Esophagus muscularis mucosa (tissue), 4 donors: ENCODE measurements at places on chromosomes 7 and 10.

GRCh38 chr10:109855746-109856145 is 67.6 kb downstream of the XPNPEP1 start:
- no peak for DNase-seq

- DNase-seq = no peak
These were observed 80.8 kb downstream of the OSBPL3 start for GRCh38 chr7:24899161-24899560.

DNA sequence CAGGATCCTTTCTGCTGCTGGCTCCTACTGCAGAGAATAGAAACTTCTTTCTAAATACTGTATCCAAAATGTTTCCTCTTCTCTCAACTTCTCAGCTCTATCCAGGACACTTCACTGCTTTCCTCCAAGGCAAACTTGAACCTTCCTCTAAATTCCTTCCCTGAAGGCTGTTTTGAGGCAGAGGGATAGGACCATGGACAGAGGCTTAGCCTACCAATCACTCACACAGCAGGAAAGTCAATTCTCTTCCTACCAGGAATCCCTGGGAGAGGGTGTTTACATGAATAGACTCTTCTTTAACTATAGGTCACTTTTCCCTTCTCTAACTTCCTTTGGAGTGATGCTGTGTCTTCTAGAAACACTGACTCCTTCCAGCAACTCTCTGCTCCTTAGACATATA is 115.6 kb upstream of the MKLN1 start:
- DNase-seq = no peak

DNA sequence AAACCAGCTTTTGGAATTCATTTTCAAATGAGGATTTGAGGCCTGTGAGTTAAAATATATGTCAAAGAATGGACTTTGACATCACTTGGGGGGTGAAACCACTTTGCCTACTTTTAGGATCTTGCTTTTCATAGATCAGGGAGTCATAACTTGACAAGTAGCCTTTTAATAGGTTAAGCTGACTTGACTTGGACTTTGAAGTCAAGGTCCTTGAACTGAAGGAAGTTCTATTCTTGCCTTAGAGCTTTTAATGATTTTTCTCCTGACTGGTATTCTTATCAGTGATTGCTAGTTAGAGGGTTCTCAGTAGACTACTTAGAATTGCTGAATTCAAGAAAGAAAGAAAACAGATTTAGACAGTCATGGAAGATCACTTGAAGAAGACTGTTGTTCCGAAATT is 17.7 kb downstream of the AGR2 start:
- DNase-seq = no peak

DNA sequence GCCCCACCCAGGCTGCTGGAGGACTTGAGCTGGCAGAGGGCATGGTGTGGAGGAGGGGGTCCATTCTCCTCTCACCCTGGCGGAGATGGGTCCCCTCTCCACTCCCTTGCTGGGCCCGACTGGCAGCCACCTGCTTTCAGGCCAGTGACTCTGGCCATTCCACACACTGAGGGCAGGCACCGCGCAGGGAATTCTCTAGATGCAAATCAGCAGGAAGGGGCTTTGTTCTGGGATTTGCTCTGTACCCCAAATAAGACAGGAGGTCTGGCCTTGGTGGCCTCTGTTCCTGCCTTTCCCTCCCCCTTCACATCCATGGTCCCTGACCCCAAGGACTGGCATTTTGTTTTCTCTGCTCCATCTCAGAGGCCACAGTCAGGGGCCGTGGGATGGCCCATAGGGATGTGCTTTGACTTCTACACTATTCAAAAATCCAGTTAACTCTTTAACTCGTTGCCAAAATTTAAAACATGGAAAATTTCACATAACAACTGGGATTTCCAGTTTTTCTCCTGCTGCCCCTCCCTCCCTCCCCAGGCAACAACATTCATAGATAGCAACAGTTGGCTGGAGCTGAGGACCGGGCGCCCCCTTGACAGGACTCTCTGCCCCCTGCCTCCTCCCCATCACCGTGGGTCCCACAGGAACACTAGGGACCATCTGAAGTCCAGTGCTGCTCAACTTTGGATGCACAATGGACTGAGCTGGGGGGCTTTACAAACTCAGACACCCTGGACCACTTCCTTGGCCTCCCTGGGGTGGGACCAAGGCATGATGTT is 33.9 kb downstream of the PPIF start:
- peak; percentile 91 for DNase-seq

- no peak for DNase-seq
These were observed 94.1 kb downstream of the TCF7L2 start for GRCh38 chr10:113044016-113044755.

DNA sequence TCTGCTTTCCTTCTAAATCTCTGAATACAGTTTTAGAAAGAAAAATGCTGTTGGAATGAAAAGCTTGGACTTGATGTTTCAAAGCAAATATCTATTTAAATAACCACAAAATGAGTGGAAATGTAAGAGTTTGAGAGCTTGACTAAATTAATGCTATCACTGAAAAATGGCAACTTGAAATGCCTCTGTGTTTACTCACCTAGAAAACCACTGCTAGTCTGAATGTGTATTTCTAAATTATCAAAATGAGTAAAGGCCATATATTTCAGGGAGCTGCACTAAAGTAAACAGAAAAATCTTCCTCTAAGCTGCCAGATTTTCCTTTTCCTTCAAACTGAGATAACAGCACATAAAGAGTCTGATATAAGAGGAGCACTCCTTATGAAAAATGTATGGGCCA is 87.9 kb downstream of the DPY19L1 start:
- DNase-seq = no peak

DNA sequence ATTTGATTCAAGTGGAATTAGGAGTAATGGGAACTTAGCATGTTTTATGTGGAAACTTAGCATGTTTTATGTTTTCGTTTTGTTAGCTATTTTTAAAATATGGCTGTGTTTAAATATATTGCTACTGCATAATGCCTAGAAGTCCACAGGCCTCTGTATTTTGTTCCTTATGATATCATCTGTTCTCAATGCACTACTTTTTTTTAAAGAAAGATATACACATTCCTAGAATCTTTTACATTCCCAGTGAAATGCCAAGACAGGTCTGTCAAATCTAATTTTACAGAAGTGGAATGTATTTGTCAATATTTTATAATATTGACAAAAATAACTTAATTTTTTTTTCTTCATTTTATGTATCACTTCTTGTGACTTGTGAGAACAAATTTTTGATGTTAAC is 51.6 kb downstream of the ST7 start:
- DNase-seq = no peak

- no peak for DNase-seq
These were observed 94.3 kb downstream of the USP6NL start for GRCh38 chr10:11517150-11517549.

DNA sequence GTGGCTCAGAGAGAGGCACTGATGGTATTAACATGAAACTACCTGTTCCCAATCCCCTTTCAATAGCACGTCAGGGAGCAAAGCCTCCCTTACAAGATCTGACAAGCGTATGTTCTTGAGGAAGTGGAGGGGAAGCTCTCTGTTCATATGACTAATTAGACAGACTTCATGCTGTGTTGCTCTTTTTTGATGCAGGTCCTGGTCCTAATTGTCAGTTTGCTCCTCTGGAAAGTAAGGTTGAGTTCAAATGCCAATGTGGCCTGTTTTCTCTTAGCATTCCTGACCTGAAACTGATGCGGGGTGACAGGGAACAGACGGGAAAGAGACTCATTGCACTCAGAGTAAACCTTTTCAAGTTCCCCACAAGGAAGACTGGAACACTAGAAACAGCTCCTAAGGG is 27.0 kb upstream of the TBX20 start:
- no peak for DNase-seq

GRCh38 chr10:23070913-23071218 is 24.5 kb upstream of the MSRB2 start:
- DNase-seq = no peak

- no peak for DNase-seq
These were observed 11.4 kb upstream of the PTER start for GRCh38 chr10:16425449-16425848.

DNA sequence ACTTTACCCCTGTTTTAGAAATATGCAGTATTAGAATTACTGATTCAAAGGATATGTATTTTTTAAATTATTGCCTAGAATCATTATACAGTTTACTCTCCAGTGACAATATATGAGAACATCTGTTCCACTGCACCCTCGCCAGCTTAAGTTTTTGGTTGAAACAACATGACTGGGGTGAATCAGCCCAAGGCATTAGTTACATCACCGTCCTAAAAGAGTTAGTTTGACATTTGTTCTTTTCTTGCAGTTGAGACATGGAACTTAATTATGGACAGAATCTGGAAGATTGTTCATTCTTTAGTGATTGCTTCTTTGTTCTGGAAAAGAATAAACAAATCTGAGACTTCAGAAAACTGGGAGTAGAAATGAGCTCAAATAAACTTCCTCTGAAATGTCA is 167.3 kb upstream of the DKK1 start:
- DNase-seq = no peak

DNA sequence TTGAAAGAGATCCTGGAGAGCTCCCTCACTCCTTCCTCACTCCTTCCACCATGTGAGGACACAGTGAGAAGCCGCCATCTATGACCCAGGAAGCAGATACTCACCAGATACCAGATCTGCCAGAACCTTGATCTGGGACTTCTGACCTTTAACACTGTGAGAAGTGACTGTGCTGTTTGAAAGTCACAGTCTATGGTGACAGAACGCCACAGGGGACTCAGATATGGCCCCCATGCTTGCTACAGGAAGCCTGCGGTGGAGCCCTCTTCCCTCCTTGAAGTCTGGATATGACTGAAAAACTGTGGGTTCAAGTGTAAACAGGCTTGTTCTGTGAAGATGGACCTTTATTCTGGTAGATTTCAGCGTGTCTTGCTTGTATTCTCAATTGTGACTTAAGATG is 297.8 kb downstream of the KLF6 start:
- DNase-seq = no peak

DNA sequence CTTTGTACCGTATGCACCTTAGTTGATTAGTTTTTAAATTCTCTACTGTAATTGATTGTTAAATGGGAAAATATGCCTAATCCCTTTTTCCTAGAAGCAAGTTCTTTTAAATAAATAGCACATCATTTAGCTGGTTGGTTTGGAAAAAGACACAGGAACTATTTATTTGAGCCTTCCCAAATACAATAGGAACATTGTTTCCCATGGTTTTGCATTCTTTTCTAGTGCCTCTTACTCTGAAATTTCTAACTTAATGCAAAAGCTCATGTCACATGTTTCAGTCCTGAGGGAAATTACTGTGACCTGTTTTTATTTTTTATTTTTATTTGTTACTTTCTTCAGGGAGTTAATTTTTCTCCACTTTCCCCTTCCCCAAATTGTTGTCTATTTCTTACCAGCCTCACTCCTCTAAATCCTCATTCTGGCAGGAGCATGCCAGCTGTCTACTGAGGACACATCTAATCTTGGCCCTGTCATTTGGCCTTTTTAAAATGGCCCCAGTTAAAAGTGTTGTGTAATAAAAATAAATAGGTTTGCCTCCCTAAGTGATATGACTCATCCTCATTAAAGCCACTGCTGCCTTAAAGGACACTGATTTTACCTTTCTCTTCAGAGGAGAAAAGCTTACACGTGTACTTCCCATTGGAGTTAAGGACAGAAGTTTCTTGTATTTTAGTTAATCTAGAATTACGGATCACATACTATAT is 94.5 kb downstream of the PPP1R3A start:
- no peak for DNase-seq

DNA sequence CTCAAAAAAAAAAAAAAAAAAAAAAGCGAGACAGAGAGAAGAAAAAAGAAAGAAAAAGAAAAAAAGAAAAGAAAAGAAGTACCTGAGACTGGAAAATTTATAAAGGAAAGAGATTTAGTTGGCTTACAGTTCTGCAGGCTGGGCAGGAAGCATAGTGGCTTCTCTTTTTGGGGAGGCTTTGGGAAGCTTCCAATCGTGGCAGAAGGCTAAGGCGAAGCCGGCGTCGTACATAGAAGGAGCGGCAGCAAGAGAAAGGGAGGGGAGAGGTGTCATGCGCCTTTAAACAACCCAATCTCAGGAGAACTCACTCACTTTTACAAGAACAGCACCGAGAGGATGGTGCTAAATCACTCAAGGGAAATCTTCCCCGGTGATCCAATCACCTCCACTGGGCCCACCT is 272.1 kb upstream of the FOXK1 start:
- DNase-seq = no peak

DNA sequence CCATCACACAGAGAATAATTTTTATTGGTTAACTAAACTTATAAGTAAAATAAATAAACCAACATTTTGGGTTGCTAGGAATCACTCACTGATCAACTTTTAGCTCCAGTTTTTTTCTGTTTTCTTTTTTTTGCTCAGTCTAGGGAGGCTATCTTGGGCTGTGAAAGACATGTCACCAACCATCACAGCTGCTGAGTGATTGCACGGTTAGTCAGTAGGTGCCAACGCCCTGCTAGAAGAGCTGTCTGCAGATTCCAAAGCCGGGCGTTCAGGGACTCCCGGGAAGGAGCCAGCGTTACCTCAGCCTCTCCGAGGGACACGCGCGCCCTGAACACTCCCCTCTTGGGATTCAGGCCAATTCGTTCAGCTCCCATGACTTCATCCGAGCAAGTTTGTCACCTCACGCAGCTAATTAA is 604 bp upstream of the STAM start:
- DNase-seq = peak; percentile 93

DNA sequence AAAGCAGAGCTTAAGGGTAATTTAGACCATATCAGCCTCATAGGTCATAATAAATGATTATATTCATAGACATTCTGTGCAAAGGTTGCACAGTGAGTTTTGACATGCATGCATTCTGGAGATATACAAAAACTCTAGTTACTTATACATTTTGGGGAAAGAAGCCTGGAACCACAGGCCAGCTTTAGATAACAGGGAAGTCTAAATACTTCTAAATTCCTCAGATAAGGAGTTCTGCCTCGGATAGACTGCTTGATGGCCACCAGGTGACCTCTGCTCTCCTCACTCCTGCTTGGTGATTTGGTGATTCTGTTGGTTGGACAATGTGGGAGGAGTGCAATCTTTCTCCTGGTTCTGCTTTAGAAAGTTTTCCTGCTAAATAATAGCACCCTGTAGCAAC is 77.9 kb downstream of the SGMS1 start:
- peak; percentile 8 for DNase-seq

DNA sequence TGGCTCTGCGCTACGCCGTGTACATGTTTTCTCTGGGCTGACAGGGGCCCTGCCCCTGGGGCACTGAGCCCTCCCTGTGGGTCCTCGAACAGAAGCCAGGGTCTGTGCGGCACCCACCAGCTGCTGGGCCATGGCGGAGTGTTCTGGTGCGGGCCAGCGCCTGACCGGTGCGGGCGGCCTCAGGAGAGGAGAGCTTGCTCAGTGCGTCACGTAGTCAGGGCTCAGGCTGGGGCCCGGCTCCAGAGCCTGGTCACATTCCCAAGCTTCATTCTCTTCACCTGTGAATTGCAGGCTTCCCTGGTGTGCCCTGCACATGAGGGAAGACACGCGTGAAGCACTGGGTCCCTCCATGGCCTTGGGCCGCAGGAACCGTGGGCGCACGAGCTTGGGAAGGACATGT is 15.5 kb downstream of the GET4 start:
- DNase-seq = no peak

- no peak for DNase-seq
These were observed 33.5 kb downstream of the KCNMA1 start for GRCh38 chr10:77604063-77604462.

- no peak for DNase-seq
These were observed 155.2 kb downstream of the MAGI2 start for GRCh38 chr7:79298145-79298760.
